ENCODE measurements at places on chromosomes 4 and X. TPM values are rescaled to one million over a fixed set of nuclear protein-coding genes. Genes with fewer than 3 reads are reported as not detected.

Gene CT45A1
- total RNA-seq = not detected

Gene EOLA1
- 10.9 TPM for total RNA-seq

Gene GAB3
- 8.0 TPM for total RNA-seq

Gene RHOXF2
- not detected for total RNA-seq

Gene ABCG2
- 12.5 TPM for total RNA-seq

Gene NAP1L3
- 0.82 TPM for total RNA-seq

Gene DBET
- total RNA-seq = not detected

Gene DRP2
- 1.3 TPM for total RNA-seq

Gene ARHGAP6
- total RNA-seq = 1.7 TPM

Gene TEX13D
- not detected for total RNA-seq

Gene DNAAF6
- total RNA-seq = not detected

Gene PDGFC
- 13.7 TPM for total RNA-seq

Gene FRMD7
- total RNA-seq = not detected

Gene MAGEC3
- not detected for total RNA-seq

Gene CLDN2
- not detected for total RNA-seq

Gene MAOB
- total RNA-seq = 0.19 TPM

Gene ZFP92
- 1.2 TPM for total RNA-seq

Gene PPEF2
- not detected for total RNA-seq

Gene KLF8
- total RNA-seq = 0.99 TPM

Gene BEX2
- 1.3 TPM for total RNA-seq

Gene ITM2A
- 159 TPM for total RNA-seq

Gene SLC25A31
- total RNA-seq = not detected
